Hematopoietic multipotent progenitor cell treated with erythropoietin and hydrocortisone succinate and interleukin-3 and kit ligand, for 6 days (in vitro differentiated cells): ENCODE measurements at places on chromosomes 13 and 19.

DNA sequence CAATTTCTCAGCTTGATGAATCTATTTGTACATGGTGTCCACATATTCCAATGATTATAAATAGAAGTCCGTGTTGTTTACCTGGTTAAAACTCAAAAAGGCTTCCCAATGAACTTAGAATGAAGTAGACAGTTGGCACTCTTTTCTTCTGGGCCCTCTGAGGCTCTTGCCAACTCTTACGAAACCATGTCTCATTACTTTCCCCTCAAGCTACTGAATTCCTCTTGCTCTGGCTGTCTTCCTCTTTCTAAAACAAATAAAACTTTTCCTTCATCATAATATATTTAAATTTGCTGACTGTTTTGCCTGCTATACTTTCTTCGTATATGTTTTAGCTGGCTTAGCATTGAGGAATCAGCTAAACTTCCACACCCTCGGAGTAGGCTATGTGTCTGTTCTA is 139.7 kb downstream of the SLITRK6 start:
- peak; percentile 25 for DNase-seq

- no peak for DNase-seq
Measured at GRCh38 chr19:13831537-13832467, 36.6 kb downstream of the ZSWIM4 start.

- DNase-seq, result no peak
Measured at GRCh38 chr13:27631156-27631555, 9.5 kb downstream of the POLR1D start.

DNA sequence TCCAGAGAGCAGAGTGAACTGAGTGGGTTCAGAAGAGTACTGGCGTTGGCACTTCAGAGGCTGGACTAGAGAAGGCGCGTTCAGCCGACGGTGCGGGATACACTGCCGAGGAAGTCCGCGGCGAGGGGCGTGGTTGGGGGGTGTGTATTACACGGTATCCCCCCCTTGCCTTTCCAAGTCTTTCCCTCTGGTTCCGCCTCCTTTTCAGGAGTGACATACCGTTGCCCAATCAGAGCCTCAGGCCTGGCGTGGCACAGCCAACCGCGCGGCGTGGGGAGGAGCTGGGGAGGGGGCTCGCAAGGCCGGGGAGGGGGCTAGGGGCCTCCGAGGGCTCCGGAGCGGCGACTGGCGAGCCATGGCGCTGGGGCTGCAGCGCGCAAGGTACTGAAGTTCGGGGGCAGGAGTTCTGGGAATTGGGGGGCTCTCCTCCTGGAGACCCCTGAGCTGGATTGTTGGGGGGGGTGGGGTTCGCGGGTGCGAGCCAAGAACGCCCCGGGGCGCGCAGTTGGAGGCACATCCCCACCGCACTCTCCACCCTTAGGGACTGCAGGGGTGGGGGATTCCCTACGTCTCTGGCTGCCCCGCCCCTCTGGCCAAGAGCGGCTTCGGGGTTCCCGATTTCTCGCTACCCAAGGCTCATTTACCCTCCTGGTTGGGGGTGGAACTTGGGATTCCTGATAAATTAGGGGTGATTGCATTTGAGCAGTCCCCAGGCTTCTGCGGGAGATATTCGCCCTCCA is at the start of gene HIF3A:
Gene HIF3A, plus strand, starts transcription at position 321 of the 740 bp plus-strand sequence. Its CDS starts 35 bp downstream, at position 356.
- DNase-seq, result no peak

DNA sequence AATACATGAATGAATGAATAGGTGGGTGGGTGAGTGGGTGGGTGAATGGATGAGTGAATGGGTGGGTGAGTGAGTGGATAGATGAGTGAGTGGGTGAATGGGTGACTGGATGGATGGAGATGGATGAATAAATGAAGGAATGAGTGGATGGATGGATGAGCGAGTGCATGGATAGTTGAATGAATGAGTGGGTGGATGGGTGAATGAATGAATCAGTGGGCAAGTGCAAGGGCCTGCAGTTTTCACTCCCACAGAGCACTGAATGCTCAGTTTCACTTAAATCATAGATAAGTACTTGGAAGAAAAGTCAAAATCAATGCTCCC is 12.4 kb downstream of the GAS6 start:
- no peak for DNase-seq

DNA sequence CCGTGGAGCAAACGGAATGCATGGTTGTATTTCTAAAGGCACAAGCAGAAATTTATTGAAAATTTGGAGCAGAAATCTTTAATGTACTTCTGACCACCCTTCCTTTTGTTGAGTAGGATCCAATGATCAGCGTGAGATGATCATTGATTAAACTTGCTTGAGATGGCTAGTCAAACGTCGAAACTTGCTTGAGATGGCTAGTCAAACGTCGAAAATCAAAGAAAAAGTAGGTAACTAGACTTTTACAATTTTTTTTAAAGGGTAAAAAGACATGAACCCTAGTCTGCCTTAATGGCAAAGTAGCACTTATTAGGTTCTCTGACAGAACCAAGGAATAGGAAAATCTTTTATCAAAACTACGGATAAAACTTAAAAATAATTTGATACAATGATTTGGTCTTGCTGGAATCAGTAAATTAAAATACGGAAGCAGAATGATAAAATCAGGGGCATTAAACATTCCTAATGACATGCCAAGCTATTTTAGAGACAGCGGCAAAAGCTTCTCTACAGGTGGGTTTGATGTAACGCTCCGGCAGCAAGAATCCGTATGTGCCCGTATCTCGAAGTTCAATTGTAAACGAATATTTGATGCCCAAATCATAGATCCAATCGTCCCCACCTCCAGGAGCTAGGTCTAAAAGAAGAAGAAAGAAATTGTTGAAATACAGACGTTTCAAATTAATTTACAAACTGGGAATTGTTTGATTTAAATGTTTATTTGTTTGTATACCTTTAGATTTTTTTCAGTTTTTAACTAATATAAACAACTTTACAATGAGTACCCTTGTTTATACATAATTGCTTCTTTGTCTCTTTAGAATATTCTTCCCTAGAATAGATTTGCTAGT is 841 bp upstream of the ZC3H13 start:
- DNase-seq, result no peak

- DNase-seq, result no peak
Measured at GRCh38 chr13:33313504-33313903, 27.9 kb upstream of the STARD13 start.

DNA sequence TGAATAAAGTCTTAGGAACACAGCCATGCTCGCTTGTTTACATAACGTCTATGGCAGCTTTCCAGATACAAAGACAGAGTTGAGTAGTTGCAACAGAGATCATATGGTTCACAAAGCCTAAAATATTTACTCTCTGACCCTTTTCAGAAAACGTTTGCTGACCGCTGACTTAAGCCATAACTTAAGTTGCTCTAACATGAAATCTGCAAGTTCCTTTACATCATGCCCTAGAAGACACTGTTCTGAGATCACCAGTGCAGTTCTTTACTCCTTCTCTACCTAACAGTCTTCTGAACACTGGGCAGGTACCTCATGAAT is 166.4 kb downstream of the DCLK1 start:
- DNase-seq, result no peak

DNA sequence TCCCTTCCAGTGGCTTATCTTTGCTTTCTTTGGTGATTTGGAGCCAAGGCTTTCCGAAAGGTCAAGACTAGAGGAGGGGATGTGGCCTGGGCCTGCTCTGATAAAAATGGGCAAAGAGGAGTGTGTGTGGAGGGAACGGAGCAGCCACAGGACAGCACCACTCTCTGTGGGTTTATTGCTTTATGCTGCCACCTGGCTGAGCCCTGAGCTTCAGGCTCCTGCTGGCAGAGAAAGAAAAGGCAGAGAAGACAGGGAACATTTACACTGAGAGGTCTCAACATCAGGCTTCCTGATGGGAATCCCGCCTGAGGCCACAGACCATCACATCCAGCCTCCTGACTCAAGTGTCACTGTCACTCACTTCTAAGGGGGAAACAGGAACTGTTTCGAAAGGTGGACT is 9.2 kb upstream of the GSX1 start:
- DNase-seq, result no peak

DNA sequence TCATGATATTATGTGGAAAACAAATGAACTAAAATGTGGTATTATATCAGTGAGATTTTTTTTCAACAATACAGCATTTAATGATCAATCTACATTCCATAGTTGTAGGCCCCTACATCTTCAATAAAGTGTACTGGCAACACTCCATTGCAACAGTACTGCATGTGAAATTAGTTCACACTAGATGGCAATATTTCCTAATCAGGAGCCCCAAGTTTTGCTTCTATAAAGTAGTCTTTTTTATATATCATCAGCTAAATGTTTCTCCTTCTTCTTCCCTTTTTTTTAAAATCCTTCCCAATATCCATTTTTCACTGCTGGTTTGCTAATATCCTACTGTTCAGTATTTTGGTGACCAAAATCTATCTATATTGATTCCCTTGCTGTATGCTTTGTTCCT is 528.3 kb upstream of the ATXN8OS start:
- DNase-seq, result peak; percentile 16

- DNase-seq, result peak; percentile 20
Measured at GRCh38 chr13:95160112-95160906, 140.9 kb downstream of the ABCC4 start.

DNA sequence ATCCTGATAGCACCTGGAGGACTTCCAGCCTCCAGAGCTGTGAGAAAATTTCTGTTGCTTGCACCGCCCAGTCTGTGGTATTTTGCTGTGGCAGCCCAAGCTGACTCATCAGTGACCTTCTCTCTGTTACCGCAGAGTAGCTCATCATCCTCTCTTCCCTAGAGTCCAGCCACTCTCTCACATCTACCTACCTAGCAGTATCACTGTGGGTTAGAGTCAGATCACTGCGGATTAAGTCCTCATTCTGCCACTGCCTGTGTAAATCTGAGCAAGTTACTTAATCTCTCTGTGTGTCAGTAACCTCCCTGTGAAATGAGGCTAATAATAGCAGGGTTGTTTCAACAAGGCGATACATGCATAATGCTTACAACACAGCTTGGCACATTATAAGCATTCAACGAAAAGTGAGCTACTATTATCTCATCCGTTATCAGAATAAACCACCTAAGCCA is 40.3 kb upstream of the USPL1 start:
- DNase-seq, result peak; percentile 82

GRCh38 chr19:30870876-30871275 is 478.4 kb downstream of the TSHZ3 start:
- no peak for DNase-seq

- peak; percentile 54 for DNase-seq
Measured at GRCh38 chr19:48480558-48481500, 11.7 kb downstream of the CYTH2 start.

- DNase-seq, result no peak
Measured at GRCh38 chr13:34349091-34349722, 531.3 kb downstream of the RFC3 start.

GRCh38 chr19:15915109-15915508 is 17.2 kb upstream of the CYP4F2 start:
- DNase-seq, result no peak

DNA sequence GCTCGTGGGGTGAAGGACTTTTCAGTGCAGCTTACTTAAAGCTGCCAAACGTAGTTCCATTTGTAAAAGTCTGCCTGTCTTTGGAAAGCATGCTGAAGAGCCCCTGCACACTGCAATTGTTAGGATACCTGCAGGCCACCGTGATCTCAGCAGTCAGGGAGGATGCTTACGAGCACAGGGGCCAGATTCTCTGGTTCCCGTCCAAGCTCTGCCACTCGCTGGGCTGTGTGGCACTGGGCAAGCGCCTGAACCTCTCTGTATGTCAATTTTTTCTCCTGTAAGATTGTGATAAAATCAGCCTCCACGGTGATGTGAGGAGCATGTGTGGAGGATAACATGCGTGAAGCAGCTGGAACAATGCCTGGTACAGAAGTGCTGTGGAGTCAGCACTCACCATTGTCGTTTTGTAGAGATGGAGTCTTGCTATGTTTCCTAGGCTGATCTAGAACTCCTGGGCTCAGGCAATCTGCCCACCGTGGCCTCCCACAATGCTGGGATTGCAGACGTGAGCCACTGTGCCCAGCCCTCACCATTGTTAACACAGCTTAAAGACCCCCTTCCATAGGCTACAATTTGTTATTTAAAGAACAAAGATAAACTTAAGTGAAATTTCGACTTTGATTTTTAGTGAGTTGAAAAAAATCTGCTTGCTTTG is 3.5 kb downstream of the ADPRHL1 start:
- no peak for DNase-seq

DNA sequence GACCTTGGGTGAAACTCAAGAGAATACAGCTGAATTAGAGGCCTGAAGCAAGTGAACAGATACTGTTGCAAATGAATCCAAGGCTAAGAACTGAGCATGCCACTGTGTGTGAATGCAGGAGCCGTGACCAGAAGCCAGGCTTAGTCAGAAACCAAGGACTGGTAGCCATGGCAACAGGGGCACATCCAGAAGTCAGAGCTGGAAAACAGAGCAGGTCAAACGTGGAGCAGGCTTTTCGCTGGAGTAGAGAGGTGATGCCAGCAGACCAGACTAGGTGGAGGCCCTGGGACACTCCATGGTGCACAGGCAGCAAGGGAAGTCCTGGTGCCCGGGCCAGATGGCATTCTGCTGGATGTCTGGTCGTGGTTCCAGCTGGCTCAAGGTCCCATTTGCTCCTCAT is 564.1 kb downstream of the PCDH9 start:
- no peak for DNase-seq

DNA sequence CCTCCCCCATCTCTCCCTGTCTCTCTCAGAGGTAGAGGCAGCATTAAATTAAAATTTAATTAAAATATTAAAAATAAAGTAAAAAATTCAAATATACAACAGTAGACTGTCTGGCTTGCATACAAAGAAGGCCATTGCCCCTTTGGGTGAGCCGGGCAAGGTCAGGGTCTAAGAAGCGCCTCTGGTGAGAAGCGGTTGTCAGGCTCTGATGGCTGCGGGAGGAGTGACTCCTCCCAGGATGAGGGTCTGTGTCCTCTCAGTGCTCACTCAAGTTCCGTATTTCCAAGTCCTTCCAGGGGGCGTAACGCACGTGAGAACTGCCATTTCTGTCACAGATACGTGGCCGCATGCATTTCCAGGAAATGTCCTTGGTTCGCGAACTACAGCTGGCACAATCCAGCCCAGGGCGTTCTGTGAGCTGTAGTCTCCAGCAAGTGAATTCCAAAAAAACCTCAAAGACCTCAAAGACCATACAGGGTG is 737 bp upstream of the ZNF181 start:
- DNase-seq, result peak; percentile 88

- peak; percentile 25 for DNase-seq
Measured at GRCh38 chr19:55116859-55117662, at the start of gene PPP1R12C. Gene PPP1R12C (minus strand): TSS chr19:55117637. CDS start chr19:55117543, 94 bp downstream.

GRCh38 chr13:19634256-19634740 is 839 bp downstream of the MPHOSPH8 start:
- peak; percentile 58 for DNase-seq

- peak; percentile 64 for DNase-seq
Measured at GRCh38 chr19:46537136-46538097, 41.8 kb upstream of the PNMA8B start.

- DNase-seq, result no peak
Measured at GRCh38 chr19:5024282-5024681, 55.4 kb downstream of the KDM4B start.

DNA sequence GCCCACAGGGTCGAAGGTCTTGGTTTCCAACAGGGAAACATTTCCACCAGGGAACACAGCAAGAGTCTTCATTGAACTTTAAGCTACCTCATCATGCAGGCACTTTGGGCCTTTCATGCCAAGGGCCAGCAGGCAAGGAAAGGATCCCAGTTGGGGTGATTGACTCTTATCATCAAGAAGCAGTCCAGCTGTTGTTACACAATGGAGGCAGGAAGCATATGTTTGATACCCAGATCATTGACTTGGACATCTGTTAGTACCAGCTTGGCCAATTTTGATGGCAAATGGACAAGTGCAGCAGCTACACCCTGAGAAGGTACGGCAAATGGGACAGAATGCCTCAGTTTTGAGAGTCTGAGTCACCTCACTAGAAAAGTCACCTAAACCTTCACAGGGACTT is 10.9 kb upstream of the RCBTB1 start:
- DNase-seq, result peak; percentile 73
